ENCODE measurements at places on chromosomes 6 and 20.

- DNase-seq: no peak
Measured at GRCh38 chr20:19840111-19840710, 82.2 kb downstream of the RIN2 start.

GRCh38 chr6:3794092-3794491 lies 42.6 kb upstream of the PXDC1 start:
- DNase-seq: no peak

DNA sequence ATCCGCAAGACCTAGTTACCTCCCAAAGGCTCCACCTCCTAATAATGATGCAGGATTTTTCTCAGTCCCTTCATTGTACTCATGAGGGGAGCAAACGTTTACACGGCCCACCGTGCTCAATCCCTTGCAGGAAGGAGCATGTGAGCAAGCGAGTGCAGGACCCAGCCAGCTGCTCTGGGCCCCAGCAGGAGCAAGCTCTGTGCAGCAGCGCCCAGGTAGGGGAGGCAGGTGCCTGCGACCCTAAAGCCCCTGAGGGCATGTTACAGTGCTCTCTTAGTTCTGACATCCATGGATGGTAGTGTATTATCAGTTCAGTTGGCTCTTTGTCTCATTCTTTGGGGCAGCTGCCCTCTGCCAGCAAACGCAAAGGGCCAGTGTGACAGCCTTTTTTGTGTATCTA lies 143.4 kb downstream of the TBXT start:
- DNase-seq: no peak

DNA sequence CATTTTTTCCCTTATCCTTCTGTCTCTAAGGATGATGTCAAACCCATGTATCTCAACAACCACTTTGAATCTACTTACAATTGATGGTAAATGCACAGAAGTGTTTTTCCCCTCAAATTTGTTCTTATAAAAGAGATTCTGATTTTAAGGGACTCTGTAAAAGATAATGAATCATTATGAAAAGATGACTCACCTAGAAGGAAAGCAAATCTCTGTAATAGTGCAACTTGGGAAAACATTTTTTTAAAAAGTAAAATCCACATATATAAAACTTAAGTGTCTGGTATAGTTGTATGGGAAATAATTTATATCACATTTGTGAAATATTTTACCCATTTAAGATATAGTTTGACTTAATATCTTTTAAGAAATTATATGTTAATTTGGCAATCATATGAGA lies 137.0 kb downstream of the TINAG start:
- DNase-seq: no peak

DNA sequence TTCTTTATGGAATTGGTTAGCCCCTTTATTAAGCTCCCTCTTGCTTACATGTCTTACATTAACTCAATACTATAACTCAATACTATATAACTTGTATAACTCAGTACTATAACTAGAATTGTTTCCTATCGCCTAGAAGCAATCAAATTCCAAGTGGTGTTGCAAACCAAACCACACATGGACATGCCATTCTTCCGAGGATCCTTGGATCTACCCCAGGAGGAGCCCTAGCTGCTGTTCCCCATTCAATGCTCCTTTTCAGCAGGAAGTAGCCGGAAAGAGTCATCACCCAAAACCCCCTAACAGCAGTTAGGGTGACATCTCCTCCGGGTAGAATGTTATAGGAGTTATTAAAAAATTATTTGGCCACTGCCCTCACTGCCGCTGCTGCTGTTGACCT lies 40.5 kb downstream of the PLN start:
- no peak for DNase-seq

- no peak for DNase-seq
Measured at GRCh38 chr6:11785415-11785773, 6.8 kb upstream of the ADTRP start.

DNA sequence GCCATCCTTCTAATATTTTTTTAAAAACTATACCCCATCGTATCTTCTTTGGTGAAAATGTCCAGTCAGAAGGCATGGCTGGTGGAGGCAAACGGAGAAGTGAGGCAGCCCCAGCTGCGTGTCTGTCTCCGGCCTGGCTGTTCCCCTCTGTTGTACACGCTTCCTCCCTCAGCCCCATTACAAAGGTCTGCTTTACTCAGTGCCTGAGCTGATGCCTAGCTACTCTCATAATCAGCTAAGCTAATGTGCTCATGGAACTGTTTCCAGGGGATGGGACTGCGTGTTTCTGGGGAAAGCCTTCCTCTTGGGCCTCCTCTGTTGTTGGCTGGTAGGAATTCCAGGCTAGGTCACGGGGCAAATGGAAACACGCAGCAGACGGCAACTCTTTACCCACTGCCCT lies 67.3 kb downstream of the PPP1R3G start:
- no peak for DNase-seq
